ENCODE measurements at places on chromosomes 6 and 20.

- no peak for DNase-seq
Observed at GRCh38 chr20:20443504-20443903, 75.6 kb downstream of the INSM1 start.

DNA sequence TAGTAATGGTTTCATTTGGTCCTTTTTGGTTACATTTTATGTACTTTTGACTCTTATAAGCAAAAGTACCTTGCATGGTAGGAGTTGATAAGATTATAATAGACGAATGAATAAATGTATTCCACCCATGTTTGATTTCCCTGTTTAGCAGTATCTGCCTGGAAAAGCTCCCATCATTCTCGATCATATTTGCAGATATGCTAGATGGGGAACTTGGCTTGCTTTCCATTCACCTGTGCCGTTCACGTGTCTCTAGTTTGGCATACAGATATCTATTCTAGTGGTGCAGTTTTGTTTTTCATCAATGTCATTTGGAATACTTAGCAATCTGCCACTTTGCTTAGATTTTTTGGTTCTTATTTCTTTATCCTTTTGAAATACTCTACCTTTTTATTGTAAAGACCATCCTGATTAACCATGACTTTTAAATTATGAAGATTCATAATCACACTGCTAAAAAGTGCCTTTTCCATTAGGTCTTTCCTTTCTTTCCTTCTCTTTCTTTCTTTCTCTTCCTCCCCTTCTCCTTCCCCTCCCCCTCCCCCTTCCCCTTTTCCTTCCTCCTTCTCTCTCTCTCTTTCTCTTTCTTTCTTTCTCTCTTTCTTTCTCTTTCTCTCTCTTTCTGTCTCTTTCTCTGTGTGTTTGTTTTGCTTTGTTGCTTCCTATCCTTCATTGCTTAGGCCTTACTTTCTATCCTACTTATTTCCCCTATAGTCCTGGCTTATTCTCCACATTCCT is 40.4 kb downstream of the ANKS1A start:
- DNase-seq = no peak

DNA sequence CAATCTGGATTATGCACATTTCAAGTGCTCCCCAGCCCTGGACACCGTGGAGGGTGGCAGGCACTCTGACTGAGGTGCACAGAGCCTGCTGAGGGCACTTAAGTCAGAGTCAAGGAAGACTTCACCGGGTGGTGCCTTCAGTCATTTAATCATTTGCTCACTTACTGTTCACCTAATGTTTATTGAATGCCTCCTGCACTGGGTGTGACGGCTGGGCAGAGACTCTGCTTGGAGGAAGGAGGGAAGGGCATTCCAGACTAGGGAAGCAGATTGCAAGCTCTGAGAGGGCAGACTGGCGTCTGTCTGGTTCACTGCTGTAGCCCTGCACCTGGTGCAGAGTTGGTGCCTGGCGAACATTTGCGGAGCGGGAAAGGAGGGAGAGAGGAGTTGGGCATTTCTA is 54.2 kb upstream of the FAM83D start:
- no peak for DNase-seq

GRCh38 chr6:146444189-146444588 is 99.4 kb upstream of the RAB32 start:
- DNase-seq = no peak

- DNase-seq = no peak
Observed at GRCh38 chr20:23926944-23927872, 47.7 kb upstream of the CST5 start.

DNA sequence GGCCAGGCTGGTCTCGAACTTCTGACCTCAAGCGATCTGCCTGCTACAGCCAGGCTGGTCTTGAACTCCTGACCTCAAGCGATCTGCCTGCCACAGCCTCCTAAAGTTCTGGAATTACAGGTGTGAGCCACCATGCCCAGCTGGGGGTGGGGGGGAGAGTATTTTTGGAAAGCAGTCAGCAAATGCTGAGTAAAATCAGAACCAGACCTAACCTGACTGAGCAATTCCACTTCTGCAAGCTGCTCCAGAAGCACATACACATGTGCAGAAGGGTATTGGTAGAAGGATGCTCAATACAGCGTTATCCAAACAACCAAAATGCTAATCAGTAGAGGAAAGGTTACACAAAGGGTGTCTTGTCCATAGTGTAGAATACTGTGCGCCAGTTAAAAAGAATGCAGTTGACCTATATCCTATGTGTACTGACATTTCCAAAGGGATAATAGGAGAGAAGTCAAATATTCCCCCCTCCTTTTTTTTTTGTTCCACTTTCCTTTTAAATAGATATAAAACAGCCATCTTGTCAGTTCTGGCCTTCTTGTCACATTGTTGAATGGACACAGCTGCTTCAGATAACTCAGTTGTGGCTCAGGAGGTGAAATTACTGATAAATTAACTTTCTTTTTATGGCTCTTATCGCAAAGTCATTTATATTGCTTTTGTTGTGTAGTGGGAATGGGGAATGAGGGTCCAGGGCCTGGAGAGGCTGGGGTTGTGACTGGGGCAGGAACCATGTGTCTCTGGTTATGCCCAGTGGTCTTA is 74.6 kb downstream of the DTD1 start:
- no peak for DNase-seq

DNA sequence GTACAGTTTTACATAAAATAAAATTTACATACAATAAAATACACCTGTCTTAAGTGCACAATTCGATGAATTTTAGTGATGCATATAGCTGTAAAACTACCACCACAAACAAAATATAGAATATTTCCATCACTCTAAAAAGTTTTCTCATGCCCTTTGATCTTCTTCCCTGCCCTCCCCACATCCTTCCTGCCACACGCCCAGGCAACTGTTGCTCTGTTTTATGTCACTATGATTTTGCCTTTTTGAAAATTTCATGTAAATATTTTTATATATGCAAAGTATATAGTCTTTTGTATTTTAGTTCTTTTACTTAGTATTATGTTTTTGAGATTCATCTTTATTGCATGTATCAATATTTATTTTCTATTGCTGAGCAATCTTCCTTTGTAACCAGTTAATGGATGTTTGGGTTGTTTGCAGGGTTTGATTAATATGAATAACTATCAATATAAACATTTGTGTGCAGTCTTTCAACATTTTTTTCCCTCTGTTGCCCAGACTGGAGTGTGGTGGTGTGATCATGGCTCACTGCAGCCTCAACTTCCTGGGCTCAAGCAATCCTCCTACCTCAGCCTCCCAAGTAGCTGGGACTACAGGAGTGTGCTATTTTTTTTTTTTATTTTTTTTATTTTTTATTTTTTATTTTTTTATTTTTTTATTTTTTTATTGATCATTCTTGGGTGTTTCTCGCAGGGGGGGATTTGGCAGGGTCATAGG is 23.8 kb upstream of the SAMHD1 start:
- DNase-seq = no peak

DNA sequence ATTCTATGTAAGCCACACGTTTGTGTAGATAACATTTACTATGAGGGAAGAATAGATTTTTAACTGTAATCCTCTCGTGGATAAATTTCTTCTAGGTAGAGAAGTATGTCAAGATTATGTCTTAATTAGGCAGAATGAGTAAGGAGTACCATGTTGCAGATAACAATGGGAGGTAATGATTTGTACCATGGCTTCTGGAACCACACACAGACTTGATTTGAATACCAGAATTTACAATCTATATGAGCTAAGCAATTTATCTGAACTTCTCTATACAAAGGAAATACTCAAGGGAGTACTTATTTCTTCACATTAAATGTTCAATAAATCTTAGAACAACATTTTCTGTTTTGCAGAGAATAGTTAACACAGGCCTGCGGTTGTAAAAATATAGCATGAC is 51.5 kb downstream of the RPS12 start:
- no peak for DNase-seq

DNA sequence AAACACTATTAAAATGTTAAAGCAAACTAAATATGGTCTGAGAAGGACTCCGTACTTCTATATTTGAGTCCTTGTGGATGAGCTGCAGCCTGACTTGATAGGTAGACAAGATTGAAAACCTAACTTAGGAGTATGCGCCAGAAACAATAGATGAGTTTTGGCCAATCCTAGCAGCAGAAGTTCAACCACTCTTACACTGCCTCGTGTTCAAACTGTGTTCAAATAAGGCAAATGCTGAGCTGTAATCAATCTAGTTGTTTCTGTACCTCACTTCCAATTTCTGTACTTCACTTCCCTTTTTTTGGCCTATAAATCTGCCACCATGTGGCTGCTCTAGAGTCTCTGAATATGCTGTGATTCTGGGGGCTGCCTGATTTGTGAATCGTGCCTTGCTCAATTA is 13.2 kb upstream of the SERINC1 start:
- DNase-seq = no peak

DNA sequence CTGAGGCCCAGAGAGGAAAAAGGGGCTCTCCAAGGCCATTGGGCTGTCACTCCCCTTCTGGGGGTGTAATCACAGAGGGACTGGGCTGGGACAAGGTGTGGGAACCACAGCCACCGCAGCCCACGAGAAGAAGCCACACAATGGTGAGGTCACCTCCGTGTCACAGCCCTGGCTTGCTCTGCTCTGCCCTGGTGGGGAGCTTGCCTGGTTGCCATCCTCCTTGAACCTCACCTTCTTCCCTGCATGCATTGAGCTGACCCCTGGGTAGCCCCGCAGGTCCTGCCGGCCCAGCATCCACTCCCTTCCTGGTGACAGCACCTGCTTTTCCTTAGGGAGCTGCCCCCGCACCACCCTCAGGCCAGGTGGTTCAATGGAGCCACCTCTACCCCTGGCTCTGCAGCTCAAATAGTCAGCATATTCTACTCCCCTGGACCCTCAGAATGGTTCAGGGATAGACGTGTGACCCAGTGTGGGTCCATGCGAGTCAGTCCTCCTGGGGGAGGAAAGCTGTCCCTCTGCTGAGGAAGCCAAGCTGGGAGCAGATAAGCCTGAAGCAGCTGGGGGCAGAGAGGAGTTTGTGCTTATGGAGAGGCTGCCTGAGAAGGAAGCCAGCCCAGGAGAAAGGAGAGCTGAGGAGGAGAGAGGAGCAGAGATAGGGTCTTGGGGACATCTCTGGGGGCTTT is 21.3 kb downstream of the RBM38 start:
- no peak for DNase-seq

DNA sequence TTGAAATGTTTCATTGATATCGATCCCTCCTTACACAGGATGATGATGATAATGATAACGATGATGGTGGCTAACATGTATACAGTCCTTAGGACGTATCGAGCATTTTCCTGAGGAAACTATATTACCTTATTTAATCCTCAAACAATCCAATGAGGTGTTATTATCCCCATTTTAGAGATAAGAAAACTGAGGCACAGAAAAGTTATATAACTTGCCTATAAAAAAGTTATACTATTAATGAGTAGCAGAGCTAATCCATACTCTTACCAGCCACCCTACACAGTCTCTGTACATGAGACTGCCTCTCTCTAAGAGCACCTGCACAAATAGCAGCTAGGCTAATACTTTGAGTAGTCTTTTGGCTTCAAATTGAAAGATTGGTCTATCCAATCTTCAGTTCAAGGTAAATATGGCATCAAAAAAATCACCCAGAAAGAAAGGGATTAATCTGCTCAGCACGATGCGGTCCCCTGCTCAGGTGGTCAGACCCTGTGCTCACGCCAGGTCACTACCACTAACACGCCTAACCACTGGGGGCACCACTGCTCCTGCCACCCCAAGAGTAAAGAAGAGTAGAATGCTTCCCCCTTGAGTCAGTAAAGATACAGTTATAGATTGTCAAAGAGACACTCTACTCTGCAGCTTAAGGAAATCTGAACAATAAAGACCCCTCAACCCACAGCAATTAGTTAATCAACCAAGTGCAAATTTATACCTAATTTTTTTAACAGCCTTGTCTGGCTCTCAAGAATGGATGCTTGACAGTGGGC is 15.0 kb downstream of the GABBR1 start:
- no peak for DNase-seq

DNA sequence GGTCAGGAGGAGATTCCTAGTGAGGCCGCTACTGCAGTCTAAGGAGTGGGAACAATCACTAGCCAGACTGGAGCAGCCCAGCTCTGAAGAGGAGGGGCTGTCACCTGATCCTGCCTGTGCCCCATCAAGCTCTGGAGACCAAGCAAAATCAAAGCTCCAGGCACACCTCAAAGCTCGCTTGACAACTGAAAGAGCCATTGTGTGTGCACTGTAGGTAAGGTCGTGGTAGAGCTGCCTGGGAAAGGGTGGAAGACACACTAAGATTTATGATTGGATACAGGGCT is 58.2 kb downstream of the CSE1L start:
- DNase-seq = no peak

- DNase-seq = no peak
Observed at GRCh38 chr6:93604951-93605350, 185.6 kb upstream of the EPHA7 start.

DNA sequence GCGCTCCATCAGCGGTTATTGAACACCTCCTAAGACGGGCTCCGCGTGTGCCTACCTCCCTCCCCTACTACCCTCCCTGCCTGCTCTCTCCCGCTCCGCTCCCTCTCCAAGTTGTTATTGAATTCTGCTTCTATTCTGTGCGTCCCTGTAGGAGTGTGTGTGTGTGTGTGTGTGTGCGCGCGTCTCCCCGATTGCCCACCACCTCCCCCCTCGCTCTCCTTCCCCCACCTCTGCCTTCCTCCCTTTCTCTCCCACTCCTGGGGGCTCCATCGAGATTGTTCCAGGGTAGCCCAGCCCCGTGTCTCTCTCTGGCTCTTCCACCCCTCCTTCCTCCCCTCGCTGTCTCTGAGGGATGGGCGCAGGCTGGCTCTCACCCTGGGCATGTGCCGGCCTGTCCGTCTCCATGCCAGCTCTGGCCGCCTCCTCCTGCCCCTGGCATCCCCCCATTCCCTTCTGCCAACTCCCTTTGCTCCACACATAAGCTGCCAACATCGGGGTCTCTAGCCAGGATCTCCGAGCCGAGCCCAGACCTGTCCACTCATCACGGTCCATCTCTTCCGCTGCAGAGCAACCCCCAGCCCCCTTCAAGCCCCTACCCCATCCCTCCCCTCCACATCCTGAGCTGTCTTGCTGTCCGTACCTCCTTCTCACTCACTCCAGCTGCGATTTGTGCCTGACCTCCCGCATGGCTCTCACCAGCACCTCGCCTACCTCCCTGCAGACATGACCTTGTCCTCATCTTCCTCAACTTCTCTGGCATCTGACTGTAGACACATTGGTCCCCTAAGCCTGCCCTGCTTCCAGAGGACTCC is 68.5 kb downstream of the SRC start:
- DNase-seq = no peak

DNA sequence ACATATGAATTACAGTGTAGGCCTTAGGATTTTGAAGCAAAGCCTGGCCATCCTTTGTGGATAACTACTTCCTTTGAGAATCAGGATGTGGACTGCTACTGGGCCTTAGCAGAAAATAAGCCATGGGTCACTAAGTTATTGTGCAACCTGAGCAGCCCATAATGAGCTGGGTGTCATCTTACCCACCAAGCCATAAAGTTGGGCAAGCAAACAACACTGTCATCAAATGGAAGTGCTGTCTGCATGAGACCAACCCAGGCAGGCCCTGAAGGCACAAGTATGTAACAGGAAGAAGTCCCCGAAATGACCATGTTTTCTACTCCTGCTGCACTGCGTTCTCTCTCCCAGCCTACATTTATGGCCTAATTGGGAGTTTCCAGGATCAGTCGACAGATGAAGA is 205.6 kb upstream of the GGTLC1 start:
- no peak for DNase-seq

Measured in kidney capillary endothelial cell (primary cell).